ENCODE measurements at places on chromosomes 11 and 22.

GRCh38 chr11:131928992-131929391 lies 558.6 kb downstream of the NTM start:
- peak; percentile 16 for DNase-seq

DNA sequence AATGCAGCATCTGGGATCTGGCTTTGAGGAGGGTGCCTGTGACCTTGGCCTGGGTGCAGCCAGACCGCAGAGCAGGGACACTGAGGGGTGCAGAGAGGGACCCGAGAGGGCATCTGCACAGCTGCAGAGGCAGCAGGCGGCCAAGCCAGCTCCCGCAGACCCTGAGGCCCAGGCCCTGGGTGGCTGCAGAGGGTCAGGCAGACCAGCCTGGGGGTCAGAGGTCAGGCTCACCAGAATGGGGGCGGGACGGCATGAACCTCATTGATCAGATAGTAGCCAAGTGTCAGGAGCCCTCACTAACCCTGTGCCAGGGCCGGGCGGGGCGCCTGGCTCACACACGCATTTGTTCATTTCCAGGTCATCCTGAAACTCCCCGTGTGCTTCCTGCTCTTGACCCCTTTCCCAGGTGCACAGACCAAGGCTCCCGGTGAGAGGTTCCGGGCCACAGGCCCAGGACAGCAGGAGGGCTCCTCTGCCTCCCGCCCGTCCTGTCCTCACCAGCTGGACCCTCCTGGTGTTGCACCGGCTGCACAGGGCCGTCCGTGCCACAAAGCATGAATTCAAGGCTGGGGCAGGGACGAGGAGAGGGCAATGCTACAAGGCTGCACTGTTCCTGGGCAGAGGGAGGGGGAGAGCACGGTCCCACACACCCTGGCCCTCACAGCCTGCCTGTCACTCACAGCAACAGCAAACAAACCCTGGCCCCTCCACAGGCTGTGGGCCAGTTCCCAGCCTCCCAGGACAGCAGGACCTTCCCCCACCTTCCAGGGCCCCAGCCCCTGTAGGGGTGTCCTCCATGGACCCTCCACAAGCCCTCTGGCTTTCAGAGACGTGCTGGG lies 3.3 kb downstream of the RTN4R start:
- peak; percentile 44 for DNase-seq

DNA sequence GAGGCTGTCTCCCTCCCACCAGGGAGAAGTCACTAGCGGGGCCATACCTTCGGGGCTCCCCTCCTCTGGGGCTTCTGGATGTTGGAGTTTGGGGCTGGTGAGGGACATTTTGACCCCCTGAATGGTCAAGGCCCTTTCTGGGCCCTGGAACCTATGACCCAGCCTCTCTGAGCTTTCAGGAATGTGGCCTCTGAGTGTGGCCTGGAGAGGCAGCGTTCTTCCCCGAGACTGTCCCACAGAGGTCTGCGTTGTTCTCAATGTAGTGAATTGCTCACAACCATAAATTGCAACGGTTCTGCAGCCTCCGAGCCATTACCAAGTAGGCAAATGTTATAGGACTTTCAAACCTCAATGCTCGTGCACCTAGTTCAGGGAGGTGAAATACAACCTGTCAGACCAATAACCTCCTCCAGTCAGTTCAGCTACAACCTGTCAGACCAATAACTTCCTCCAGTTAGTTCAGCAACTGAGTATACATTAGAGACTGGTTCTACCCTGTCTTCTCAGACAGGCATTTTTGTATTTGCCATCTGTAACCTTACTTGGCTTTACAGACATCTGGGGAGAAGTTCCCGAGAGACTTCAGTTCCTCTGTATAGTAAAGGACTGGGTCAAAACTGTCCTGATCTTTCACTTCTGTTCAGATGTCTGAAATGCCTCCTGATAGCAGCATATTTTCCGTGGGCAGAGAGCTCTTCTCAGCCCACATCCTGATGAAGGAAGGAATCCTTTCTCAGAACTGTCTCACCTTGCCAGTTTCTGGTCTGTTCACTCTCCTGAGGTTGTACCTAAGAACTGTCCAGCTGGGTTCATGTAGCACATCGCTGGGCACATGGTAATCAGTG lies 34.2 kb downstream of the MICAL2 start:
- no peak for DNase-seq

DNA sequence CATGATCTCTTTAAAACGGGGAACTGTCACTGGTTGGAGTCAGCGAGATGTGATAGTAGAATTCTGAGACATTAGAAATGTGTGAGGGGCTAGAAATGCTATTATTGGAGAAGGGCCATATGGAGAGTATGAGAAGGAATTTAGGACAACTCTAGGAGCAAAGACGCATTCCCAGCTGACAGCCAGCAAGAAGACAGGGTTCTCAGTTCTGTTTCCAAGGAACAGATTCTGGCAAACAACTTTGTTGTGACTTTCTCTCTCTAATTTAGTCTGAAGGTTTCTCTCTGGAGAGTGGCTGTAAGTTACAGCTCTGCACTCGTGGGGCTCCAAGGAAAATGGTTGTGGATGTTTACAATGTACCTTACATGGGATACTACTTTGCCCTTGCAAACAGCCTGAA lies 876.3 kb downstream of the FAM181B start:
- no peak for DNase-seq
